ENCODE measurements at places on chromosomes 3 and 15.

- DNase-seq, result no peak
These were observed 23.6 kb upstream of the ATG7 start for GRCh38 chr3:11248596-11248995.

DNA sequence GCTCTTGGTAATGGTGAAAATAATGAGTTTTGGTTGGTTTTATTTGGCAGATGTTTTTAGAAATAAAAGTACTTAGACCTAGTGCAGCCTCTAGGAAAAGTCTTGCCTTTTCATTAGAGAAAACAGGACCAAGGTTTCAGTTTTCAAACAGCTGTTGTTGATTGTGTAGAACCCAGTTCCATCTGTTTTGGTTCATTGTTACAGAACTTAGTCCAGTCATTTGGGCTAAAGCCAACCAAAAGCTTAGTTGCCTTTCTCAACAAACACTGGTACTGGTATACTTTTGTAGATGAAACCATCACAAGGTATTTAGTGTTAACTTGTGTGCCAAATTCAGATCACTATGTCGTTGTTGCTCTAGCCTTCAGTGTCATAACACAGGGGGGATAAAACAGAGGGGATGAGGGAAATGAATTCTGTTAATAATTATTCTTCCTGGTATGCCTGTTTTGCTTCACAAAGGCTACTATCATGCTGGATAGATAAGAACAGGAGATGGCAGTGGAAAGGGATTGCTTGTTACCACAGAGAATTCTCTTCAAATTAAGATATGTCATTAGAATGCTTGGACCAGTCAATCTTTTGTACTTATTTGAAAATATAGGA lies 12.6 kb upstream of the APH1B start:
- DNase-seq, result no peak

DNA sequence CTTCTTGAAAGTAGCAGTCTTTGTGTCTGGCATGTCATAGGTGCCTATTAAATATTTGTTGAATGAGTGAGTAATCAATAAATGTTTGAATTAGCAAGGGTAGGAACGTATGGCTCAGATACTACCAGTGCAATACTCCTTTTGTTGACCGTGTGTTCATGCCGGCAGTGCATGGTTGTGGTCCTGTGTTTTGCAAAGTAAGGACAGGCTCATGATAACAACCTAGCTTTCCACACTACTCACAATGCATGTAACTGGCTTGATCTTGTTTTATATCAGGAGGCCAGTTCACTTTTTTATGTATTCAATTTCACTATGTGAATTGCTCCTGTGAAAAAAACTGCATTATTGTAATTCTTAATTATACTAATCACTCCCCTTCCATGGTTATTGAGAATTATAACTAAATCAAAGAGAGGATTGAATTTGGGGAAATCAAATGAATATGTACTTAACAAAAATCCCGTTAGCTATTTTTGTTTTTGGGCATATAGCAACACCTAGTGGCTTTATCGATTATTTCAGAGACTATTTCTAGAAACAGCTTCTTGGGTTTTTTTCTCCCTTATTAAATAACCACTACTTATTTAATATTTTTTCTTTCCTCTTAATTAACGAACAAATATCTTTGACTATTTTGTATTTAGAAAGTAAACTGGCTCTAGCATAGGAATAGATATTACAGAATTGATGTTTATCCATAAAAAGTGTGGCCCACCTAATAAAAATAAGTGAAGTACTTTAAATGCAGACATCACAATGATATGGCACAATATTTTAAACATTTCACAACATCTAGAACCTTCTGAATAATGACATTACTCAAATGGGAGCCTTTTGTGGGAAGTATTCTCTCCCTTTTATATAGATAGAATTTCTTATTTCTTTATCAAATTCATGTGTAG lies 218.5 kb downstream of the BBX start:
- DNase-seq, result no peak

GRCh38 chr3:188097791-188098190 lies 56.2 kb upstream of the LPP start:
- no peak for DNase-seq

DNA sequence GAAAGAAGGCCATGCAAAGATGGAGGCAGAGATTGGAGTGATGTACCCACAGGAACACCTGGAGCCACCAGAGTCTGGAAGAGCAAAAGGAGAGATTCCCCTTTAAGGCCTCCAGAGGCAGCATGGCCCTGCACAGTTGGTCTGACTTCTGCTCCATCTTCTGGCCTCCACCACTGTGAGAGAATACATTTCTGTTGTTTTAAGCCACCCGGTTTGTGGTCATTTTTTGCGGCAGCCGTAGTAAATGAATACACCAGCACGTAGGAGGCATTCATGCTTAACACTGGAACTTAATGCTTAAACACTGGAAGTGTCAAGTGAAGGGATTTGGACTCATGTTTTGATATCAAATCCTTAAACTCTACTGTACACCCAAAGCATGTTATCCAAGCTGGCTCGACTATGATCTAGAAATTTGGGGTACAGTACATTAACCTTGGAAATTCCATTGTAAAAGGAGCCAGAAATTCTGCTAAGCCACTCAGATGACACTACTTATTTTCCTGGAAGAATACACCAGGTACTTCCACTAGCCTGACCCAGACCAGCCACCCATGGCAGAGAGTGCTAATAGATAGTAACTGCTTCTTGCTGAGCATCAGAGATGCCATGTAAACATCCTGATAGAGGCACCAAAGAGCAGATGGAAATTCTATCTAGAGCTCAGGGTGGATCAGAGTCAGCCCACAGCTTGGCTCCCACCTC lies 190.9 kb downstream of the ADAMTS9 start:
- DNase-seq, result no peak

GRCh38 chr3:23671851-23672589 lies 133.7 kb upstream of the UBE2E1 start:
- no peak for DNase-seq

- DNase-seq, result no peak
These were observed 793.0 kb downstream of the MCTP2 start for GRCh38 chr15:95024351-95024750.

- DNase-seq, result no peak
These were observed 14.3 kb downstream of the PARP14 start for GRCh38 chr3:122694966-122695365.

GRCh38 chr15:57562196-57562769 lies 29.4 kb upstream of the MYZAP start:
- no peak for DNase-seq

DNA sequence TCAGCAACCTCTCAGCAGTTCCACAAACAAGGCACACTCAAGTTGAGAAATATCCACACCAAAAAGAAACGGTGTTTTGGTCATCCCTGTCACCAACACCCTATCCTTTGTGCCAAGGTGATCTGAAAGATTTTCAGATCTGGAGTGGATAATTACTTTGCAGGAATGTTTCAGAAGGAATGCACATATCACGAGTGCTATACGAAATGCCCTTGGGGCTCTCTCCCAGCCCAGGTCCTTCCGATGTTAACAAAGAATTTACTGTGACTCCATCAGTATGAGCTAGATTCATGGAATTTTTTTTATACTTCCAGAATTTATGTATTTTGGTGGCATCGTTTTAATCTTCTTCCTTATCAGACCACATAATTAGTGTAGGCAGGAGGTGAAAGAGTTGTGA lies 105.0 kb downstream of the GRM7 start:
- DNase-seq, result no peak

DNA sequence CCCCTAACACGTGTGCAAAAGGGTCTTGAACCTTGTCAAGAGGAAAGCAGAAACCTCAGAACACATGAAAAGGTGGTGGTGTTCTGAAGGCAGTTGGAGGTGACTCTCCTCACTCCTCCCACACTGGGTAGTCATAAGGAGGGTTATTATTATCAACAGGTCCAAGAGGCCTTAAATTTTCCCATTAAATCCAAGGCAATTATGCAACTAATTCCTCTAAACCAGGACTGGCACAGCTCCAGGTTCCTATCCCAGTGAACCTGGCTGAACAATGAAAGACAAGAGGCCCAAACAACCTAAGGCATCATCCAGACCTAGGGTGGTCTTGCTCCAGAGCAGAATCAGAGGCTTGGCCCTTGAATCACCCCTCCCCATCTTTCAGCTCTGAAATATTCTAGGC lies 15.0 kb downstream of the MYLK start:
- no peak for DNase-seq

- DNase-seq, result no peak
These were observed 72.0 kb upstream of the P3H2 start for GRCh38 chr3:190192739-190193138.

DNA sequence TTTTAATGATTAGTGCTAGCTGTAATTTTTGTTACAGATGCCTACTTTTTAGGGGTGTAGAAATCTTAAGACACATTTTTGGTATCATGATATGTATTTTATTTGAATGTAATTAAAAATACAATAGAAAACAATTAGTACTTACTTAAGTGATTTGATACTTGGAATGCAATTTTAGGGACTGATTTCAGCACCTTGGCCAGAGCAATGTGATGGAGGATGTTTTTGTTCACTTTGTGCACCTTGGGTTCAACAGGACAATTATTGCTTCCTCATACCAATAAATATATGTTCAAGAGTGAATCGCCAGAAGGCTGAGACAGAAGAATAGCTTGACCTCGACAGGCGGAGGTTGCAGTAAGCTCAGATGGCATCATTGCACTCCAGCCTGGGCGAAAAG lies 22.3 kb downstream of the GMNC start:
- no peak for DNase-seq

GRCh38 chr15:63374686-63375520 lies 6.7 kb downstream of the CA12 start:
- peak; percentile 13 for DNase-seq

DNA sequence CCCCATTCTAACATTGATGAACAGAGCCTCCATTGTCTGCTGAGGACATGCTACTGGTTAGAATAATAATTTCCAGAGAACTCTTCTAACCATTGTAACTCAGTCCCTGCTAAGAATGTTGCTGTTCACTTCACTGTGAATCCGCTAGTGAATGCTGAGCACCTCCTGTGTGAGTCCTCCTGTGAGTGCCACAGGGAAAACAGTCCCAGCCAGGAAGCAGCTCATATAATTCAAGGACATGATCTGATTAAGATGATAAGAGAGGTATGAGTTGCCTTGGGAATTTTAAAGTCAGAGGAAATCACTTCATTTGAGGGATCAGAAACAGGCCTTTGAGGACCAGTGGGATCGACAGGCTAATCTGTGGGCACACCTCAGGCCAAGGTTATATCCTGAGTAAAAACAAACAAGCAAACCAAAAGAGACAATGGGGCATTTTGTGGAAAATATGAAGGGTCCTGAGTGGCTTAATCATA lies 33.9 kb upstream of the GPR160 start:
- DNase-seq, result no peak

DNA sequence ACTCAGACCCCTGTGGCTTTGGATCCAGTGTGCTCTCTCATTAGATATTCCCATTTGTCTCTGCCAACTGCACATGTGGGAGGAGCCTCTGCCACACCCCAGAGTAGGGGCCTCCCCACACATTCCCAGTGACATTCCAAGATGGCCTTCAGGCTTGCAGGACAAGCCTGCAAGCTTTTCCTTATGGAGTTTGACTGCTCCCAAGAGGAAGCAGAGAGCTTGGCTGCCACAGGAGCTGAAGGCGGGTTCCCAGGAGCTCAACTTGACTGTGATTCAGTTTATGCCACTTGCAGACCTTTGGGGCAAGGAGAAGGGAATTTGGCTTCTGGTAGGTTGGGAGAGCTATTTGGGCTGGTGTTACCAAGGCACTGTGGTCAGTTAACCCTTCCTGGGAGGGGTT lies 22.5 kb upstream of the EPHB1 start:
- DNase-seq, result no peak

GRCh38 chr3:108834551-108834950 lies 12.0 kb downstream of the TRAT1 start:
- no peak for DNase-seq

DNA sequence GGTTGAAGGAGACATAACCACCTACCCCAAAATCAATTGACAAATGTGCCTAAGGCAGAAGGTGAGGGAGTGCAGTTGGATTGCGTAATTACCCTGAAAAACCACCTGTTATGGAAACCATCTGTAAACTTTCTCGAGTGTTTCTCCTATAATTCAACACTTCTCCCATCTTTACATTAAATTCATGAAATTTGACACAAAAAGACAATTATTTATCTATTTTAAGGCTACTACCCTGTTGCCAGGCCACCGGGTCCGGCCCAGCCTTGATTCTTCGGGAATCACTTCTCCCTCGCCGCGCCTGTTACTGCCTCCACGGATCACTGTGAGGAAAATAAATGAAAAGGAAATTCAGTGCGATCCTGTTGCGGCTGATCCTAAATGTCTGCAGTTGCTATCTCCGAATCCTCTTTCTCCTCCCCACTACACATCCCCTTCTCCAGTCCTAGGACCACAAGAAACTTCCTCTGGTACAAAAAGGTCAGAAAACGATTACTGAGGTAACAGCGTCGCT lies 646 bp downstream of the IQCB1 start:
- DNase-seq, result no peak

- no peak for DNase-seq
These were observed 61.8 kb downstream of the ITGA11 start for GRCh38 chr15:68369931-68370767.

DNA sequence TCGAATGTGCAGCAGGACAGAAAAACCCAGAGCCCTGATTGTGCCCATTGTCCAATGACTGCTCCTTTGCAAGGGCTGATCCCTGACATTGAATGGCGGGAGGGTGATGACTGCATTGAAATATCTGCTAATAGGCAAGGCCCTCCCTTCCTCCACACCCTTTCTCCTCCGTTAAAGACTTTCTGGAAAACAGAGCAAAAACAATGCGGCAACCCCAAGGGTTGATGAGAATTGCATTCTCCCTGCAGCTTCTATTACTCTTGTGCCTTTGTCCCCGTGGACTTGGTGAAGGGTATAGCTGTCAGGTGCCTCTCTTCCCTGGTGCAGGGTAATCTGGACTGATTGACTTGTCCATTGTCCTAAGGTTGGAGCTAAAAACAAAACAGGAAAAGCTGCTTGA lies 71.8 kb downstream of the THSD4 start:
- no peak for DNase-seq

DNA sequence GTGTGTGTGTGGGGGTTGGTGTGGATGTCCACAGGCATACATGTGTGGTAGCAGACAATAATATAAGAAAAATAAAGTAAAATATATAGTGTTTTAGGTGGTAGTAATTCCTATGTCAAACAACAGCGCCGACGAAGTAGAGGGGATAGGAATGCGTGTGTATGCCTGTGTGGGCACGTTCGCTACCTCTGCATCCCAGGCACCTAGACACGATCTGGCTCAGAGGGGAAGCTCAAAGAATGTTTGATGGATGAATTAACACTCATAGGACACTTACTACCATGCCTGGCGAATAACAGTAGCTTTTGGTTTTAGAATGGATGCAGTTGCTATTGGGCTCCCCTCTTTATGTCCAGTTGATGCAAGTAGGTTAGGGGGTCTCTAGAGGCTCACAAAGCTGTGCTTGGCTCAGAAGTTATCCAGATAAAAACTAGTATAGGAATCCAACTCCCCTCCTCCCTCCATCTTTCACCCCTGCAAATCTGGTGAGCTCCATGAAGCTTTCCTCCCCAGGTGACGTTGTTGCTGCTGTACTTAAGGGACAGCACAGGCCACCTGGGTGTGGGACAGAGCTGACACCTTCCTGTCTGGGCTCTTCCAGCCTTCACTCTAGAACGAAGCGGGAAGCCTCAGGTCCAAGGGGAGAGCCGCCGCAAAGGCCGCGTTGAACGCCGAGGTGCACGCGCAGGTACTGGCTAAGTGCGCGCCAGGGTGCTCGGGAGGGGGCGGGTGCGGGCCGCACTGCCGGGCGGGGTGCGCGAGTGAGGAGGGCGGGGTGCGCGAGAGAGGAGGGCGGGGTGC lies 192.6 kb upstream of the LYSMD4 start:
- no peak for DNase-seq

Measured in C1 segment of cervical spinal cord (tissue), 14 donors.